B cell (primary cell): ENCODE measurements at places on chromosomes 6 and 20. TPM values are rescaled to one million over a fixed set of nuclear protein-coding genes. Genes with fewer than 3 reads are reported as not detected.

DNA sequence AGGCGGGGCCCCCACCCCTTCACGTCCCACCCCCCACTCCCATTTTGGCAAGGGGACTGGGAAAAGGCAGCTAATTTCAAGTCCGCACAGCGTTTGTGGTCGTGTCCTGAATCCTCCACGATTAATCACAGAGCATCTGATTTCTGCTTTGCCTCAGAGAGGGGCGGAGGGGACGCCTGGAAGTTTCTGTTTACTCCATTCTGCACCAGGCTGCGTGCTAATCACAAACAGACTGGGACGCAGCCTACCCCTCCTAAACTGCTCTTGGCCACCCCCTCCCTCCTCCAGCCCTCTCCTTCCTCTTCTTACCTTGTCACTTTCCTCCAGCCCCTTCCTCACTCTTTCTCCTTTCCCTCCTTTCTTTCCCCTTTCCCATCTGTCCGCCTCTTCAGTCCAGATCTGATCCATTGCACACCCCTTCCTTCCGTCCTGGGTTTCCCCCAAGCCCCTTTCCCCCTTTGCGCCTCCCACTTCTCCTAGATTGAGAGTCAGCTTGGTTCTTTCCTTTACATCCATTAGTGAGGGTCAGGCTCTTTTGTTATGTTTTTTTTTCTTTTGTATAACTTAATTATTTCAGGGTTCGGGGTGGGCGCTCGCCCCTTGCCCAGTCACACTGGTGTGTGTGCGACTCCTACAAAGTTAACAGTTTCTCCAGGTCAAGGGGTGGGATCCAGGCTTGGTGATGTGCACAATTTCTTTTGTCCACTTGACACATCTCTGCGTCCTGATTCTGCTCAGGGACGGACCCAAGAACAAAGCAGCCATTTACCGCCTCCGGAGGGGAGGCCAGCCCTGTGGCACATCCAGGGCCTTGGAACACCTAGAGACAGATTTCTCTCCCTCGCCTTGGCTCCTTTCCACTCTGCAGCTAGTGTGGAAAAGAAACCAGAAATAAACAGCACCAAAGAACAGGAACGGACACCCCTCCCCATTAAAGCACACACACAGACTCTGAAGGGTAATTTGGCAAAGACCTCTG lies 520 bp upstream of the RIPOR3 start:
- peaks cover 12% of the 10 kb centered on the region for H3K4me1 ChIP-seq
- no peak overlapping the region for H3K4me3 ChIP-seq

- no peak overlapping the region for H3K4me3 ChIP-seq
- H3K27me3 ChIP-seq, result no peaks in the 10 kb centered on the region
- H3K36me3 ChIP-seq, result no peaks in the 10 kb centered on the region
- no peak overlapping the region for H3K27ac ChIP-seq
- no peak for DNase-seq
- no peaks in the 10 kb centered on the region for H3K4me1 ChIP-seq
Measured at GRCh38 chr6:148250975-148251685, 91.5 kb upstream of the SASH1 start.

GRCh38 chr6:99592900-99593299 lies 13.7 kb upstream of the PRDM13 start:
- peaks cover 5% of the 10 kb centered on the region for H3K27me3 ChIP-seq
- no peaks in the 10 kb centered on the region for H3K36me3 ChIP-seq
- peaks cover 29% of the 10 kb centered on the region for H3K4me1 ChIP-seq
- no peak overlapping the region for H3K4me3 ChIP-seq
- DNase-seq, result no peak
- no peak overlapping the region for H3K27ac ChIP-seq

DNA sequence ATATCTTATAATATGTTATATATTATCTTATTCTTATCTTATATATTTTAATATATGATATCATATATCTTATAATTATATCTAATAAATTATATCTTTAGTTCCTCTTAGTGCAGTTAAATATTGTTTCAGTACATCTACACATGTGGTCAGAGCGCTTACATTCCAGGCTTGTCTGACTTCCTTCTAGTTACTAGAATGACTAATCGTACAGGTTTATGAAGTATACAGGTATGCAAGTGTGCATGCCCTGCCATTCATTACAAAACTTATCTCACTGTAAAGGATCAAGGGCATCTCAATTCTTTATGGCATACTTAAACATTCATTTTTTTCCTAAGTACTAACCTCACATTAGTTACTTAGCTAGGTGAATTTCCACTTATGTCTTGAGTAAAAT lies 1278.0 kb upstream of the MAP3K7 start:
- no peak overlapping the region for H3K4me3 ChIP-seq
- H3K36me3 ChIP-seq, result no peaks in the 10 kb centered on the region
- no peak overlapping the region for H3K27ac ChIP-seq
- no peak for DNase-seq
- no peaks in the 10 kb centered on the region for H3K4me1 ChIP-seq

- no peaks in the 10 kb centered on the region for H3K4me1 ChIP-seq
- H3K27ac ChIP-seq, result no peak overlapping the region
- H3K4me3 ChIP-seq, result no peak overlapping the region
- no peaks in the 10 kb centered on the region for H3K36me3 ChIP-seq
- no peaks in the 10 kb centered on the region for H3K27me3 ChIP-seq
Measured at GRCh38 chr20:23096986-23097520, 10.9 kb upstream of the CD93 start.

- no peaks in the 10 kb centered on the region for H3K4me1 ChIP-seq
- no peak overlapping the region for H3K4me3 ChIP-seq
- no peak overlapping the region for H3K27ac ChIP-seq
- H3K27me3 ChIP-seq, result no peaks in the 10 kb centered on the region
Measured at GRCh38 chr6:71393471-71393870, 104.9 kb downstream of the OGFRL1 start.

DNA sequence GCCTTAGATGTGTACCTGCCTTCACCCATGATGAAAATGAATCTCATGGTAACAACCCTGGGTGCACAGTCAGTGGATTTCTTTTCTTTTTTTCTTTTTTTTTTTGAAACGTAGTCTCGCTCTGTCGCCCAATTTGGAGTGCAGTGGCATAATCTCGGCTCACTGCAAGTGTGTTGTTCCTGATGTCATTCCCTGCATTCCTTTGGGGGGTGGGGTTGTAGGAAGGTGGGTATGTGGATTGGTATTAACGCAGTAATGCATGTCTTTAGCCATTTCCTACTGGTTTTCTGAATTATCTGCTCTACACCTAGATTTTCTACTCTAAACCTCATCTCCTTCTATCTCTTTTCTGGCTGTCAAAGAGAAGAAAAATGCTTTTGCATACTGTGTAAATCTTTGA lies 146.6 kb downstream of the RNF144B start:
- no peaks in the 10 kb centered on the region for H3K4me1 ChIP-seq
- no peak for DNase-seq
- H3K4me3 ChIP-seq, result no peak overlapping the region
- H3K27me3 ChIP-seq, result no peaks in the 10 kb centered on the region
- H3K36me3 ChIP-seq, result no peaks in the 10 kb centered on the region
- H3K27ac ChIP-seq, result no peak overlapping the region

DNA sequence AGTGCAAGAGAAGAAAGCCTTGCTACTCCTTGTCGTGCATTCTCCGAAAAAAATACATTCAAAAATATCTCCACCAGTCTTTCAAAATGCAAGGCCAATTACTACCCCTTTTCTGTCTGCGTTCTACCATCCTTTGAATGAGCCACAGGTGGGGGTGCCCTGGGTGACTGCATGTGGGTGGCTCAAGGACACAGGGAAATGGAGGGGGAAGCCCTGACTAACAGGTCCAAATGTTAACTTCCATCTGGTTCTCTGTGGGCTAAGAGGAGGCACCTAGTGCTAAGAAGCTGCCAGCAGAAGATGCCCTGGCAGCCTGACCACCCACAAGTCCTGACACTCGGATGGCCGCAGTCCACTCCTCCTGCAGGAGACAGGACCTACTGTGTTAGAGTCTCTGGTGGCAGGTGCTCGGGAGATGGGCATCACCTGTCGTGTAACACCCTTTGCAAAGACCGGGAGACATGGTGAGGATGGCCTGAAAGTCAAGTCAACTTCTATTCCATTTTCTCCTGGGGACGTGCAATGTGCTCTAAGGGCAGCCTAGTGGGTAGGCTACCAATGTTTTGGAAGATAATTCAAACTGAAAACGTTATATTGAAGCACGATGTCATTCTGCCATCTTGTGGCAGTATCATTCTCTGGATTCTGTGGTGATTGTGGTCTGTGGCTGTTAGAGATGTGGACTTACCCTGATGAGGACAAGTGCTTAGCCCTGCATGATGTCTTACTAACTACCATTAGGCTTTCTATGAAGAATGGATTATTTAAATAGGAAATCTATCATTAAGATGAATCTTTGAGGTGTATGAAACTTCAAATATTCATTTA lies 27.4 kb upstream of the IGF2R start:
- DNase-seq, result peak; percentile 51
- H3K4me3 ChIP-seq, result no peak overlapping the region
- H3K4me1 ChIP-seq, result no peaks in the 10 kb centered on the region
- no peaks in the 10 kb centered on the region for H3K36me3 ChIP-seq

- H3K4me1 ChIP-seq, result no peaks in the 10 kb centered on the region
- no peak overlapping the region for H3K4me3 ChIP-seq
- DNase-seq, result no peak
- H3K27me3 ChIP-seq, result no peaks in the 10 kb centered on the region
Measured at GRCh38 chr6:45156075-45156474, 172.1 kb upstream of the RUNX2 start.

DNA sequence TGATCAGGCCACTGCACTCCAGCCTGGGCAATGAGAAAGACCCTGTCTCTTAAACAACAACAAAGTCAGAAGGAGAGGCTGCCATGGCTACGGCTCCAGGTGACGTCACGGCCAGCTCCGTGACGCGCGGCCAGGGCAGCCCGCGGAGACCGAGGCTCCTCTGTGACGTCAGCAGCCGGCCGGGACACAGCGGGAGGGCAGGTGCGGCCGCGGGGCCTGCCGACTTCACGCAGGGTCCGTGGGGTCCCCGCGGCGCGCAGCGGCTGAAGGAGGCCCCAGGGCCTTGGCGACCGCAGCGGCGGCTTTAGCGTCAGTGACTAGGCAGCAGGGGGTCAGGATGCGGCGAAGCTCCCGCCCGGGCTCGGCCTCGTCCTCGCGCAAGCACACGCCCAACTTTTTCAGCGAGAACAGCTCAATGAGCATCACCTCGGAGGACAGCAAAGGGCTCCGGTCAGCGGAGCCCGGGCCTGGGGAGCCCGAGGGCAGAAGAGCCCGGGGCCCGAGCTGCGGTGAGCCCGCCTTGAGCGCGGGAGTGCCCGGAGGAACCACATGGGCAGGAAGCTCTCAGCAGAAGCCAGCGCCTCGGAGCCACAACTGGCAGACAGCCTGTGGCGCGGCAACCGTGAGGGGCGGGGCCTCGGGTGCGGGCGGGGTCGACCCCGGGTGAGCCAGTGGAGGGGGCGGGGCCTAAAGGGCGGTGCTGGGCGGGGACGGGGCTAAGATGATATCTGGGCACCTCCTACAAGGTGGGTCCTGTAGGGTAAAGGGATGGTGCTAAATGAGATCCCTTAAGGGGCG lies at the start of gene SPAG4:
SPAG4 (plus strand) TSS at position 163 of the 798 bp plus-strand sequence; CDS start at position 338, 175 bp downstream.
- no peaks in the 10 kb centered on the region for H3K27me3 ChIP-seq
- no peaks in the 10 kb centered on the region for H3K36me3 ChIP-seq
- H3K4me1 ChIP-seq, result peaks cover 26% of the 10 kb centered on the region
- DNase-seq, result peak; percentile 100
- no peak within 1 kb of the TSS for H3K4me3 ChIP-seq

DNA sequence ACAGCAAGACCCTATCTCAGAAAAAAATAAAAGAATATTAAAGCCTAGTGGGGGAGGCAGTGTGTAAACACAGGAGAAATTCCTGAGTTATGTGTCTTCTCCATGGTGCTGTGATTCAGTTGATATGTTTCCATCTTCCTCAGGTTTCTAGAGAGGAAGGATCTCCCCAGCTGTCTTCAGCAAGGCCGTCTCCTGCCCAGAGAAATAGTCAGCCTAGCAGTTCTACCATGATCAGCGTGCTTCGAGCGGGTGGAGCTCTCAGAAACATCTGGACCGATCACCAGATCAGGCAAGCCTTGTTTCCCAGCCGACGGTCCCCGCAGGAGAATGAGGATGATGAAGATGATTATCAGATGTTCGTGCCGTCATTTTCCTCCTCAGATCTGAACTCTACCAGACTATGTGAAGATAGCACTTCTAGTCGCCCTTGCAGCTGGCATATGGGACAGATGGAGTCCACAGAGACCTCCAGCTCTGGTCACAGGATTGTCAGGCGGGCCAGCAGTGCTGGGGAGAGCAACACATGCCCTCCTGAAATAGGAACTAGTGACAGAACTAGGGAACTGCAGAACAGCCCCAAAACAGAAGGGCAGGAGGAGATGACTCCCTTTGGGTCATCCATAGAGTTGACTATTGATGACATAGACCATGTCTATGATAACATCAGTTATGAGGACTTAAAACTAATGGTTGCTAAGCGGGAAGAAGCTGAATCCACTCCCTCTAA lies 34.9 kb upstream of the MTHFD1L start:
- no peak overlapping the region for H3K4me3 ChIP-seq
- no peak overlapping the region for H3K27ac ChIP-seq
- peaks cover 1% of the 10 kb centered on the region for H3K36me3 ChIP-seq
- no peaks in the 10 kb centered on the region for H3K27me3 ChIP-seq
- no peak for DNase-seq
- H3K4me1 ChIP-seq, result no peaks in the 10 kb centered on the region

- H3K27ac ChIP-seq, result no peak overlapping the region
- no peak for DNase-seq
- H3K4me1 ChIP-seq, result no peaks in the 10 kb centered on the region
- H3K27me3 ChIP-seq, result no peaks in the 10 kb centered on the region
Measured at GRCh38 chr6:137687818-137688217, 179.2 kb upstream of the TNFAIP3 start.

The DSN1 gene
- total RNA-seq, result 17.1 and 18.4 TPM in 2 replicates

The AKAP12 gene
- 0.15 and 0.22 TPM in 2 replicates for total RNA-seq

The GPANK1 gene
- total RNA-seq, result 24.2 and 24.3 TPM in 2 replicates

The TNFRSF6B gene
- not detected in 2 replicates for total RNA-seq

The CAPN11 gene
- total RNA-seq, result not detected in 2 replicates

The FAM217A gene
- total RNA-seq, result not detected in 2 replicates

The AKIRIN2 gene
- total RNA-seq, result 105 and 108 TPM in 2 replicates

The SPATA25 gene
- 2.4 and 2.9 TPM in 2 replicates for total RNA-seq
